Mesendoderm (in vitro differentiated cells): ENCODE measurements at places on chromosomes 11 and 22.

- peak; percentile 65 for DNase-seq
Measured at GRCh38 chr11:75313513-75314272, 37.8 kb downstream of the ARRB1 start.

GRCh38 chr22:38465673-38466490 lies 2.0 kb upstream of the KDELR3 start:
- DNase-seq = no peak

DNA sequence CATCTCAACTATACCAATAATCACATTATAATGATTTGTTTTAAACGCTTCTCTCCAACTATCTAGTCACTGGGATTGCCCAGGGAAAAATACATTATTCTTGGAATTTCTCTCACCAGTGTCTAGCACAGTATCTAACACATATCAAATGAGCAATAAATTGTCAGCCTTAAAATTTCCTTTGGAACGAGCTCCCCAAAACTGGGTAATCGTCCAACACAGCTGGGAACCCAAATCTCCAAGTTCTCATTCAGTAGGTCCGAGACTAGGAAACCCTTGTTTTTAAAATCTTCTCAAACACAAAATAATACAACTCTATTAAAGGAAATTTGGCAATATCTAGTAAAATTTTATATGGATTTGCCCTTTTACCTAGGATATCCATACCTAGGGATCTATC lies 327.8 kb upstream of the ARHGAP42 start:
- no peak for DNase-seq

DNA sequence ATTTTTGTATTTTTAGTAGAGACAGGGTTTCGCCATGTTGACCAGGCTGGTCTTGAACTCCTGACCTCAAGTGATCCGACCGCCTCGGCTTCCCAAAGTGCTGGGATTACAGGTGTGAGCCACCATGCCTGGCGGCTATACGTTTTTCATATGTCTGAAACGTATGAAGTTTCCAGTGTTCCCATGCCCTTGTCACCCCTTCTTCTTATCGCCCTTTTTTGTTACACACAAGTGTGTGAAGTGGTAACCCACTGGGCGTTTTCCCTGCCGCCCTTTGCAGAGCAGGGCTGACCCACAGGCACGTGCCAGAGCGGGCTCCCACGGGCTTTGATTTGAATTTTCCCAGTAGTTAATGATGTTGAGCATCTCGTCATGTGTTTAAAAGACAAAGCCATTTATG lies 17.0 kb downstream of the PIM3 start:
- DNase-seq = no peak

- DNase-seq = peak; percentile 94
Measured at GRCh38 chr11:68677432-68677831, 6.9 kb upstream of the GAL start.

- no peak for DNase-seq
Measured at GRCh38 chr11:124274000-124274399, 17.8 kb downstream of the OR8G5 start.

DNA sequence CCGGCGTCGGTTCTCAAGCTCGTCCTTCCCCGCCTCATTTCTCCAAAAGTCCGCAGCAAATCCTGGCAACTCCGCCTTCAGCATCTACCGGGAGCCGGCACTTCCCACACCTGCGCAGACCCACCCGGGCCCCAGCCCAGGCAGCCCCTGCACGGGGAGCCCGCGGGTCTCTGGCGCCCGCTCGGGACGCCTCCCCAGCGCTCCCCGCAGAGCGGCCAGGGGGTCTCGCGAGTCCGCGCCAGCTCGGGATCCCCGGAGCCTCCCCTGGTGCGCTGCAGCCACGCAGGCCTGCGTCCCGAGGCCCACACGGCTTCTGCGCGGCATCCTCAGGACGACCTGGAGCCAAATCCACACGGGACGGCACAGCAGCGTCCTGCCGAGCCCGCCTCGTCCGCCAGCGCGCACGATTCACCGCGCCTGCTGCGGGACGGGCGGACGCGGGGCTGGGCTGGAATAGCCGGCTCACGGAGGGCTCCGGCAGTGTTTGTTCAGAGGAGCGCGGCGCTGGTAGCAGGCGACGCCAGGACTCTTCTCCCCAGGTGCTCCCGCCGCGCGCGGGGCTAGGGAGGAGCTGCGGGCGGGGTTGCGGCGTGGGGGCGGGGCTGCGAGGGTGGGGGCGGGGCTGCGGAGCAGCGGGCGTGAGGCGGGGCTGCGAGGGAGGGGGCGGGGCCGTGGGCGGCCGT lies 816 bp upstream of the PHRF1 start:
- DNase-seq = peak; percentile 69

DNA sequence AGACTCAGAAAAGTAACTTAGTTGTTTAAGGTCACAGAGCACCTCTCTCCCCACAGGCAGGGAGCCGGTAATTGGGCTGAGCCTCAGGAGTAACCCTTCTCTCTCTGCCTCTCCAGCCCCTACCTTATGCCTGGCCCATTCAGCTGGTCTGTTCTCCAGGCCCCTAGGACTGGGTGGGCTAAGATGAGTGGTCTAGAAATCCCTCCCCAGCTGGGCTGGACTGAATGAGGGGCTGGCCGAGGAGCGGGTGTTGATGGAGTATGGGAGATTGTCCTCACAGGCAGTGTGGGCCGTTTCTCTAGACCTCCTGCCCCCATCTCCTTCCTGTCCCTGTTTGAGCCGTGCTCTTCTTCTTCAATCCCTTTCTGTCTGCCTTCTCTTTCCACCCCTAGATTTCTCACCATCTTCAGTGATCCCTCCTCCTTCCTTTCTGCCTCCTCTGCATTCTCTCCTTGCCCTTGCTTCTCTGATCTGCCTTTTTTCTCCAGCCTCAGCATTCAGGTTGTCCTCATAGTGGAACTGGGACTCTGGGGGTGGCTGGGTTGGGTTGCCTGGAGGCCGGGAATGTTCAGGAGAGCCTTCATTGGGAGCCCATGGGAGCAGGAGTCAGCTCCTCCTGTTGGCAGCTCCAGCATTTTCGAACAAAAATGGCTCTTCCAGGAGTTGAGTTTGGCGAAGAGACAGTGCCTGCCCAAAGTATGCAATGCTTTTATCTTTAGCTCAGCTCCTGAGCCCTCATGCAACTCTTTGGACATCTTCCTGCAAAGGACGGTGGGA lies 7.6 kb downstream of the ST3GAL4 start:
- DNase-seq = no peak

DNA sequence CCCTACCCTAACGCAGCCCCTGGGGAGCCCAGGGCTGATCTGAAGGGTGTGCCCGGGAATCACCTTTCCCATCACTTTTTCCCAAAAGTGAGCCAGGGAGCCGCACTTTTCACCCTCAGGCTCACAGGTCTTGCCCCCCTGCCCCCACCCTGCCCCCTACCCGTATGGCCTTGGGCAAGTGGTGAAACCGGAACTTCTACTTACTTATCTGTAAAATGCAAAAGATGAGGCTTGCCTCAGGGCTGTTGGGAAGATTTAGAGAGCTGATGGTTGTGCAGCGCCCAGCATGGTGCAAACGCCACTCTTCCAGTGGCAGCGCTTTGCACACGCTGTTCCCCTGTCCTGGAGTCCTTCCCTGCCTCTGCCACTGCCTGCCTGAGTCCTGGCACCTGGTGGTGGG lies 8.0 kb downstream of the SYT12 start:
- DNase-seq = peak; percentile 76

DNA sequence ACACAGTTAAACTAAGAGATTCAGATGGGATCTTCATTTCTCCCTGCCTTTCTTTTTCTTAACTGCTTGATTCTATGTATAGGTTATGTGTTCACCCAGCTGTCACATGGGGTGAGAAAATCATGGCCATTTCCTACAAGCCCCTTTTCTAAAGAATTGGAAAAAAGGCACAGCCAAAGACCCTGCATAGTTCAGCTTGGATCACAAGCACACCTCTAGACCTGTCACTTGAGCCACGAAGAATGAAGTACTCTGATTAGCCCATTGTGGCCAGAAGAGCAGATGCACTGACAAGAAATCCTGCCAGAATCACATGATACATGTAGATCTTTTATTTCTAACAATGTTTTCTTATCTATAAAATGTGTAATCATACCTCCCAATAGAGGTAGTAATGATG lies 69.7 kb downstream of the RAB38 start:
- DNase-seq = no peak

GRCh38 chr11:134333312-134333711 lies 1.5 kb downstream of the GLB1L2 start:
- no peak for DNase-seq

DNA sequence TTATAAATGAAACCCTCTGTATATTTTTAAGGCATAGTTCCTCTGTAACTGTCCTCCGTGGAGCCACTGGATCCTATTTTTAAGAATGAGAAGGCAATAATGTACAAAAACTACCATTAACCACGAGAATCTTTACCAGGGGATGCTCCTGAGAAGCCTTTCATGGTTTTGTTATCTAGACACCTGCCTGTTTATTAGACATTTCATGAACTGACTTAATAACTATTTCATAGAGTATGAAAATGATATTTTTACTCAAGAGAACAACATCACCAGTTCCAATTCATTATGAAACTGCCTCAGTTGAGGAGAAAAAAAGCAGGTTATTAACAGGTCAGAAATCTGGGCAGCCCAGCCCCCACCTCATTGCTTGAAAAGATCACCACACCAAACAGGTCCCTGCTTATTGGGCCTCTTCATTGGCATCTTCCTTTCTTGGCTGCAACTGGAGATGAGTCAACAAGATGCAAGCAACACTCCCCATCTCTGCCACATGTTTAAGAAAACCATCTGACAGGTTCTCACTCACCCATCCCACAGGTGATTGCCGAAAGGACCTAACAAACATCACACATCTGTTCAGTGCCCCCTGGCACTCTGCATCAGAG lies 27.8 kb downstream of the ETS1 start:
- DNase-seq = no peak

DNA sequence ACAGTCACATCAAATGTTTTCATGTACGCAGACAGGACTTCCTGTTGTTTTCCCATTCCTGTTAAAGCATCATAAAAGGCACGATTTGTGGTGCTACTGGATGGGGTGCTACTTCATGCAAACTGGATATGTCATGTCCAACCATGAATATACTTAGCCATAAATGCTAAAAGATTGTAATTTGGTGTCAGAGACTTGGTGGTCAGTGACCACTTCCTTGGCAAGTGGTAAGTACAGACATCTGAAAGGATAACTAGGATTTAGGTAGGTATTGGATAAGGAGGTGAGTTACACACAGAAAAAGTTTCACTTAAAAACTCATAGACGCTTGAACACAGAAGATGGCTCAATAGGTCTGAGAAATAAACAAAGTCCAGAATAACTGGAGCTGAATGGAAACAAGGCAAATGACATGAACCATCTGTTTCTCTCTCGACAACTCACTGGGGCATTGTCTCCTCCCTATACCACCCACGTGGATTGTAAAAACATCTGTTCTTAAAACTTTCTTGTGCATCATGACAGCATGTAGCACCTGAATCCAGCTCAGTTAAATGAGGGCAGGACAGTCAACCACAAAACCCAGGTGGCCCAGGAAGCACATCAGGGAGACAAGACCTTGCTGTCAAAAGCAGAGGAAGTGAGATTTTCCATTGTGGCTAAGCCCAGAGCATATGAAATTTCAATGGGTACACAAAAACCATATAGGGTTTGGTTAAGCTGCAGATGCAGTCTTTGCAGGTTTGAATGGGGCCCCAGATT lies 22.1 kb upstream of the IGLL5 start:
- DNase-seq = no peak

GRCh38 chr11:120244476-120245365 lies 4.8 kb downstream of the POU2F3 start:
- DNase-seq = no peak

- no peak for DNase-seq
Measured at GRCh38 chr22:19412478-19412877, 19.1 kb downstream of the HIRA start.

DNA sequence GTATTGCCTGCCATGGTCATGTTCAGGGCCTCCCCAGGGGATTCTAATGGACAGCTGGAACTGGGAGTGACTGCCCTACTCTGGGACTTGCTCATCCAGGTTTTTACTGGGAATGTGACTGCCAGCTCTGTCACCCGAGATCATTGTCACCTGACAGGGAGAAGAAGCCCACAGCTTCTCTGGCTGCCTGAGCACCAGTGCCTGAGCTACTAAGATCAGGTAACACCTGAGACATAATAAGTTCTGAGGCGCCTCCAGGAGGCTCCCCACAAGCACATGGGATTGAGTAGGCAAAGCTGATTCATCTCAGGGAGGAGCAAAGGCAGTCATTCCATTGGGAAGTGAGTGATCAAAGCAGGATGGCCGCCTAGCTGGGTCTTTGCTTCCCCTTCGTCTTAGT lies 84.2 kb upstream of the GALNT18 start:
- peak; percentile 56 for DNase-seq

- DNase-seq = no peak
Measured at GRCh38 chr11:70463478-70464255, 65.3 kb downstream of the CTTN start.

DNA sequence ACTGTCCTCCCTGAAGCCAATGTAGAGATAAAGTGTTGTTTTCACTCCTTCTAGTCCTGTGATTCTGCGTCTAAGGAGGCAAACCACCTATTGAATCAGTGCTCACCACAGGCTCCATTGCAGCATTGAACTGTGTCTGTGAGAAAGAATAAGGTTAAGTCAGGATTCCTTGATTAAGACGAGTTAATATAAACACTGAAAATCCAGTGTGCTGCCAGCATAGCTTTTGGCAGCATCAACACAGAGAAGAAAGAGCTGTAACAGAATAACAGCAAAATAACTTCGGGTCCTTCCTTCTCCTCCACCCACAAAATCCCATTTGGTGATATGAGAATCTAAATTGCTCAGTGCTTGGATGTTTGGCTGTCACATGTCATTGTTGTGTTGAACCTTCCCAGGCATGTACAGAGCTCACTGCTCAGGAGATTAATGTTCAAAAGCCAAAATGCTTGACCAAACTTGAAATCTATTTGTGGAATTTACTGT lies 185.2 kb upstream of the DDI1 start:
- DNase-seq = no peak

GRCh38 chr11:27651711-27652110 lies 48.5 kb downstream of the BDNF start:
- DNase-seq = no peak

GRCh38 chr11:119891055-119891768 lies 162.2 kb upstream of the NECTIN1 start:
- DNase-seq = peak; percentile 81

- no peak for DNase-seq
Measured at GRCh38 chr11:108559340-108559739, 34.2 kb downstream of the EXPH5 start.

- no peak for DNase-seq
Measured at GRCh38 chr11:35316161-35316560, 103.2 kb downstream of the SLC1A2 start.

GRCh38 chr22:37229805-37230672 lies 14.0 kb downstream of the RAC2 start:
- DNase-seq = no peak

- no peak for DNase-seq
Measured at GRCh38 chr11:74493791-74494630, 487 bp upstream of the LIPT2 start.
